ENCODE measurements at places on chromosomes 3 and 15. TPM values are rescaled to one million over a fixed set of nuclear protein-coding genes. Genes with fewer than 3 reads are reported as not detected.

GRCh38 chr3:8239718-8240695 lies 261.6 kb upstream of the LMCD1 start:
- no peak overlapping the region for H3K4me3 ChIP-seq
- peaks cover 19% of the 10 kb centered on the region for H3K4me1 ChIP-seq
- H3K27ac ChIP-seq = no peak overlapping the region

DNA sequence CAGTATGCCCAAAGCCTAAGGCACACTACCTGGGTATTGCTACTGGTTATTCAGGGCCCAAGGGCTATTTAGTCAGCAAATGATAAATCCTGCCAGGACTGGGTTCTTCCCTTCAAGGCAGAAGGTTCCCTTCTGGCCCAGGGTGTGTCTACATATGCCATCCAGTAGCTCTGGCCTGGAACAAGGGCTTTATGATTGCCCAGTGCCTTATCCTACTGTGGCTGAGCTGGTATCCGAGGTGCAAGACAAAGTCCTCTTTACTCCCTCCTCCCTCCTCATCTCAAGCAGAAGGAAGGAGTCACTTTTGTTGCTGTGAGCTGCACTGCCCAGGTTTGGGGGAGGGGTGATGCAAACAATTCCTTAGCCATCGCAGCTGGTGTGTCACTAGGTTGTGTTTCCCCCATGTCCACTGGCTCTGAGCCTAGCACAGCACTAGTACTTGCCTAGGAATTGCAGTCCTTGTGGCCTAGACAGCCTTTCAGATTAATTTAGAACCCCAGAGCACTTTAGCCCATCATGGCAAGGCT lies 221.8 kb upstream of the TGFBR2 start:
- peaks cover 7% of the 10 kb centered on the region for H3K36me3 ChIP-seq
- H3K4me1 ChIP-seq = no peaks in the 10 kb centered on the region
- H3K27me3 ChIP-seq = no peaks in the 10 kb centered on the region
- DNase-seq = no peak

DNA sequence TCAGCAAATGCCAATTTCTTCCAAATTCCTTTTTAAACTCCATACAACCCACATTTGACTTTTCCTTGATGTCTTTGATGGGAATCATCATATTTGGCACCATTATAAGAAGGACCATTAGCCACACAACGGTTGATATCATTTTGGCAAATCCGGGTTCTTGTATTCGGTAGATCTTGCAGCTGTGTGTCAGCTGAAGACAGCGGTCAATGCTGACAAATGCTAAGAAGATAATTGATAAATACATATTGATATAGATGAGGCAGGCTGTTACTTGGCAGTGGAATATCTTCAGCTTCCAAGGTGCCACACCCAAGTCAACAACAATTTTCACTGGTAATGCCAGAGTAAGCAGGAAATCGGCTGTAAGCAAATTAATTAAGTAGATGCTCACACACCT lies 4.2 kb downstream of the GPR171 start:
- H3K27ac ChIP-seq = peak overlapping the region; percentile 80
- no peaks in the 10 kb centered on the region for H3K27me3 ChIP-seq

DNA sequence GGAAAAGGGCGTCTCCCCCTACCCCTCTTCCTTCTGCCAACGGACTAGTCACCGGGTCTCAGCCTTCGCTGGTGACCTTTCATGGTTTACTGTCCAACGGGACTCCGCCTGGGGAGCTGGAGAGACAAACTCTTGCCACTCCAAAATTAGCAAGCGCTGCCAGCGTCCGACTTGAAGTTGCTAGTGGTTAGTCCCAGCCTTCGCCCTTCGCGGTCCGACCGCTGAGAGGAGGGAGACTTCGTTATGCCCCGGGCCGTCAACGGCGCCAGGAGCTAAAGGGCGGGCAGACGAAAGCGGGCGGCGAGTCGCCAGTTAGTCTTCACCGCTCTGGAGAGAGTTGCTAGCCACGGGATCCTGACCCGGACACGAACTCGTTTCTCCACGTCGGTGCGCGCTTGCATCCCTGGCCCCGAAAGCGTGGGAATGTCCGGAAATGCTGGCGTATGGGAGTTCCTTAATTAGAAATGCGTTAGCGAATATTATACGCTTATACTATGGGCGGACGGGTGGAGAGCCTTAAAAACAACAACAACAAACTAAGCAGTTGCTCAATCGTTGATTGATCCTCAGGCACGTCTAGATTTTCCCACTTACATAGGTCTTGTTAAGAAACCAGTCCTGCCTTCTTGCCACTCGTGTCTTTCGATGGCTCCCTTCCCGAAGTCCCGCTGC lies 716 bp downstream of the SMC4 start:
- peaks cover 2% of the 10 kb centered on the region for H3K36me3 ChIP-seq
- DNase-seq = peak; percentile 94
- no peaks in the 10 kb centered on the region for H3K27me3 ChIP-seq
- H3K4me1 ChIP-seq = peaks cover 54% of the 10 kb centered on the region
- H3K27ac ChIP-seq = peak overlapping the region; percentile 98
- peak overlapping the region; percentile 88 for H3K4me3 ChIP-seq

- H3K36me3 ChIP-seq = no peaks in the 10 kb centered on the region
- peaks cover 2% of the 10 kb centered on the region for H3K27me3 ChIP-seq
- H3K4me3 ChIP-seq = no peak overlapping the region
- no peak for DNase-seq
- H3K4me1 ChIP-seq = peaks cover 15% of the 10 kb centered on the region
Measured at GRCh38 chr3:178419071-178419470, 117.2 kb upstream of the KCNMB2 start.

The DGKG gene
- 1.7 TPM for total RNA-seq

GRCh38 chr3:38588371-38588971 lies 61.0 kb downstream of the SCN5A start:
- no peaks in the 10 kb centered on the region for H3K36me3 ChIP-seq
- no peaks in the 10 kb centered on the region for H3K4me1 ChIP-seq
- peak; percentile 63 for DNase-seq
- peaks cover 19% of the 10 kb centered on the region for H3K27me3 ChIP-seq

The TRIM59 gene
- total RNA-seq = 25.5 TPM

The AMIGO3 gene
- 0.35 TPM for total RNA-seq

The ACSBG1 gene
- not detected for total RNA-seq

DNA sequence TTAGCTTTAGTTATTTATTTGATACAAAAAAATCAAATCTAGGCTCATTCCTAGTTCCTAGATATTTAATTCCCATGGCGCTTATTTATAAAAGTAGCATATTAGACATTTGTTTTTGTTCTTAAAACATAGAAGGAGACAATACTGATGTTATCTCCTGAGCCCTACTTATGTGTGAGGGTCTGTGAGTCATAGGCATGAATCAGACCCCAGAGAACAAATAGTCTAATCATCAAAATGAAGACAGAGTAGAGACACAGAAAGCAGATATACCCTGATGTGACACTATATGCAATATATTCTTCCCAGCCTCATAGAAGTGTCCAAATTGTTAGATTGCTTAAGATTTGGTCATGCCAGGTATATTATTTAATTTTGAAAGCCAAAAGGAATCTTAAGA lies 44.9 kb downstream of the PEX5L start:
- H3K27me3 ChIP-seq = no peaks in the 10 kb centered on the region
- no peaks in the 10 kb centered on the region for H3K4me1 ChIP-seq

The MUC20 gene
- 8.4 TPM for total RNA-seq

The TLR9 gene
- not detected for total RNA-seq

- H3K4me3 ChIP-seq = no peak overlapping the region
- no peak overlapping the region for H3K27ac ChIP-seq
- H3K4me1 ChIP-seq = peaks cover 14% of the 10 kb centered on the region
- H3K36me3 ChIP-seq = no peaks in the 10 kb centered on the region
Measured at GRCh38 chr3:174767406-174767805, 91.7 kb upstream of the NAALADL2 start.

GRCh38 chr15:70447928-70448698 lies 315.2 kb downstream of the UACA start:
- peaks cover 3% of the 10 kb centered on the region for H3K36me3 ChIP-seq
- DNase-seq = no peak
- peaks cover 57% of the 10 kb centered on the region for H3K27me3 ChIP-seq

DNA sequence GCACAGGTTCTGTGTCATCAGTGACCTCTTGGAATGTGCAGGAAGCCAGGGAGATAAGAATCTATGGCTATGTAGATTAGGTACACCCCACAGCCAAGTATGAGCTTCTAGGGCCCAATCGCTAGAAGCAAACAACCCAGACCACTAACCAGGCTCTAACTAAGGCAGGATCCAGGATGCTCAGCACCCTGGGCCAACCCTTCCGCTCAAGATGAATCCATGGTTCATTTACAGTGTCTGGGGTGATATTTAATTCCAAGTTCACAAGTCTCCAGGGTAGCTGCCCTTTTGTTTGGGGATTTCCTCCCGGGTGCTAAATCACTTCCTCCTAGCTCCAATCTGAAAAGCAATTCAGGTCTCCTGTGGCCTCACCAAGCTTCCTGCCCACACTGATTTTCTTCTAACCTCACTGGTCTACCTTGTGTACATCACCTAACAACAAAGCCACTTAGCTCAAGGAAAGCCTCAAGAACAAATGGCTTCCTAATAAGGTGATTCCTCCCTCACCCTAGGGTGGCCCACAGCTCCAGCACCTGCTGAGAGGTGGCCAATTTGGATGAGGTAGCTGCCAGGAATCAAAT lies 2.4 kb downstream of the EHD4 start:
- no peak for DNase-seq
- peaks cover 59% of the 10 kb centered on the region for H3K4me1 ChIP-seq
- H3K4me3 ChIP-seq = no peak overlapping the region

The FES gene
- total RNA-seq = 2.4 TPM

GRCh38 chr3:55569033-55569599 lies 82.0 kb upstream of the WNT5A start:
- H3K4me3 ChIP-seq = no peak overlapping the region
- peaks cover 9% of the 10 kb centered on the region for H3K4me1 ChIP-seq
- DNase-seq = no peak

DNA sequence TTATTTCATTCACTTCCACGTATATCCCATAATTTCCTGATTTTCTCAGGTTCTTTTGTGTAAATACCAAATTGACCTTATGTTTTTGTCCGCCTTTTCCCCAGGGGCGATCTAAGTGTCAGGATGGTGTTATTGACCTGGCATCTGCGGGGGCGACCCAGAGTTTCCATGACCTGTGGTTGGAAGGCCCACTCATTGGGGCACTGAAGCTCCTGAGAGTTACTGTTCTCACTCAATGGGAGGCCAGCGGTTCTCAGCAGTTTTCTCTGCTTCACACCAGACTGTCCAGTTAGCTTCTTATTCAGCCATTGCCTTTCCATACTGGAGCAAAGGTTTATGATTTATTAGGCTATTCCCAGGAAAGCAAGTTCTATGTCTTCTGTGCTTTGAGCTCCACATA lies 53.3 kb downstream of the B3GALNT1 start:
- H3K27ac ChIP-seq = no peak overlapping the region
- no peak overlapping the region for H3K4me3 ChIP-seq
- H3K4me1 ChIP-seq = no peaks in the 10 kb centered on the region
- peaks cover 1% of the 10 kb centered on the region for H3K36me3 ChIP-seq
- DNase-seq = no peak
- H3K27me3 ChIP-seq = no peaks in the 10 kb centered on the region

GRCh38 chr3:36172699-36173098 lies 207.6 kb upstream of the STAC start:
- no peak for DNase-seq
- no peaks in the 10 kb centered on the region for H3K36me3 ChIP-seq
- no peak overlapping the region for H3K27ac ChIP-seq
- no peaks in the 10 kb centered on the region for H3K27me3 ChIP-seq
- H3K4me3 ChIP-seq = no peak overlapping the region
- no peaks in the 10 kb centered on the region for H3K4me1 ChIP-seq

DNA sequence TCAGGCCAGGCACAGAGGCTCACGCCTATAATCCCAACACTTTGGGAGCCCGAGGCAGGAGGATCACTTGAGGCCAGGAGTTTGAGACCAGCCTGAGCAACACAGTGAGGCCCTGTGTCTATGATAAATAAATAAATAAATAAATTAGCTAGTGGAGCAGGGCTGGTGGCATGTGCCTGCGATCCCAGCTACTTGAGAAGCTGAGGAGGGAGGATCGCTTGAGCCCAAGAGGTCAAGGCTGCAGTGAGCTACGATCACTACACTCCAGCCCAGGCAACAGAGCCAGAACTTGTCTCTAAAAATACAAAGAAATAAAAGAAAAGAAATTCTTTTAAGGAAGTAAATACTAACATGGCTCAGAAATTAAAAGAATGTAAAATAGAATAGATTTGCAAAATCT lies 91.8 kb downstream of the LIPC start:
- H3K4me3 ChIP-seq = no peak overlapping the region
- DNase-seq = no peak
- peaks cover 55% of the 10 kb centered on the region for H3K4me1 ChIP-seq

DNA sequence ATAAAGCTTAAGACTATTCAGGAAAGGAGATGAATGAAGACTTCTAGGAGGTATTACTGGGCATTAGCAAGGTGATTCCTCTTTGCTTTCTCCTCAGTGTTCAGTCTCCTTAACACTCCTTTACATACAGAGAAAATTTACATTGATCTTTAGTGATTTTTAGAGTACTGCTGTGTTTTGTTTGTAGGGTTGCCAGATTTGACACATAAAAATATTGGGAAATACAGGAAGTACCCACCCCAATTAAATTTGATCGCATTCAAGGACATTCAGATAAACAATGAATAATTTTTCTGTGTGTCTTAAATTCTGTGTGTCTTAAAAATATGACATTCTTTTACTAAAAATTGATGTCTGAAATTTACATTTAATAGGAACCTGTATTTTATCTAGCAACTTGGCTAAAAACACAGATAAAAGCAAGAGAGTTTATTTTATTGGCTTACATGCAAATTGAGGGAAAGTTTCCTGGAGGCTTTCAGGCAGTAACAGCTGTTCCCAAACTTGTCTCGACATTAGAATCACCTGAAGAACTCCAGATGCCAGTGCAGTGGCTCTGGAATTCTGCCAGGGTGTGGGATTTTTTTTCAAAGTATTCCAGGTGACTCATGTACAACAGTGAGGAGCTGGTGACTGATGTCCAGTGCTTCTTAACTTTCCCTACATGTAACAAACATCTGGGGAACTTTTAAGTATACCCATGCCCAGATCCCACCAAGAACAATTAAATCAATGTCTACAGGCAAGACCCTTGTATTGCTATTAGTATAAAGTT lies 23.4 kb upstream of the PLOD2 start:
- H3K36me3 ChIP-seq = peaks cover 2% of the 10 kb centered on the region
- H3K27ac ChIP-seq = no peak overlapping the region
- peaks cover 9% of the 10 kb centered on the region for H3K4me1 ChIP-seq
- no peak for DNase-seq
- no peaks in the 10 kb centered on the region for H3K27me3 ChIP-seq

The MESP1 gene
- 2.7 TPM for total RNA-seq

DNA sequence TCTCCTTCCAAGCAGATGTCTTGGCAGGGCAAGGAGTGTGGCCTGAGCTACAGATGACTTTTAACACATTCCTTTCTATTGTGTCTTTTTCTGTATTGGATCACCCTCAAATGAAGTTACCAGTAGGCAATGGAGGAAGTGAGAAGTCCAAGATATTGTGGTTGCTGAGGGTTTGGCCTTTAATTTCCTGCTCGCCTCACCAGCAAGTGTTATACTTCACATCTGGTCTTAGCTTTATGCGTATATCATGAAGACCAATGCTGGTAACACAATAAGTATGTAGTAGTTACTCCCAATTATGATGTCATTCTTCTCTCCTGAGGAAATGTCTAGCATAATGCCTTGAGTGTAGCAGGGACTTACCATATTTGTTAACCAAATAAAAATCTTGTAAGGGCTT lies 179.9 kb downstream of the ZIC1 start:
- no peaks in the 10 kb centered on the region for H3K4me1 ChIP-seq
- no peak for DNase-seq
- H3K27me3 ChIP-seq = no peaks in the 10 kb centered on the region
- H3K27ac ChIP-seq = no peak overlapping the region
- H3K4me3 ChIP-seq = no peak overlapping the region
- H3K36me3 ChIP-seq = no peaks in the 10 kb centered on the region
